ENCODE measurements at places on chromosomes 11 and 22. TPM values are rescaled to one million over a fixed set of nuclear protein-coding genes. Genes with fewer than 3 reads are reported as not detected.
A peak's percentile ranks its signal among the peaks of the same experiment; 100 is the strongest.

GRCh38 chr11:75850787-75851186 is 35.8 kb downstream of the UVRAG start:
- no peaks in the 10 kb centered on the region for H3K36me3 ChIP-seq
- H3K4me1 ChIP-seq: no peaks in the 10 kb centered on the region
- no peak for DNase-seq
- no peaks in the 10 kb centered on the region for H3K27me3 ChIP-seq
- H3K27ac ChIP-seq: no peak overlapping the region

DNA sequence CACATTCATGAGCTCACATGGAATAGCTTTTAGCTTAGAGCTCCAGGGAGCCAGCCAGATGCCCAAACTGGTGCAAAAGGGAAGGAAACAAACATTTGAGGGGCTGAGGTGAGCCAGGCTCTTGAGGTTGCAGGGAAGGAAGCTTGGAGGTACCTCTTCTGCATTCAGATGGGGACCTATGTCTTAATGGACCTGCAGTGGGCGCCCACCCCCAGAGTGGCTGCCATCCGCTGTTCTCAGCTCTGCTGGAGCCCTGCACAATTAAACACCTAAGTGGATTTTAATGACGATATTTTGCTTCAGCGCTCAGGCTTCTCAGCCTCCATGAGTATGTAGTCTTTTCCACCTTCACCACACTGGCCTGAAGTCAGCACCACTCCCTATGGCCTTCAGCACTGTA is 100.8 kb downstream of the LDLRAD3 start:
- DNase-seq: no peak
- H3K27me3 ChIP-seq: peaks cover 2% of the 10 kb centered on the region
- peaks cover 23% of the 10 kb centered on the region for H3K4me1 ChIP-seq
- peak overlapping the region; percentile 10 for H3K27ac ChIP-seq
- H3K4me3 ChIP-seq: no peak overlapping the region

- peak; percentile 11 for DNase-seq
- H3K36me3 ChIP-seq: no peaks in the 10 kb centered on the region
- no peaks in the 10 kb centered on the region for H3K4me1 ChIP-seq
- H3K4me3 ChIP-seq: no peak overlapping the region
Measured at GRCh38 chr11:48880021-48880441, 103.7 kb downstream of the TRIM51G start.

DNA sequence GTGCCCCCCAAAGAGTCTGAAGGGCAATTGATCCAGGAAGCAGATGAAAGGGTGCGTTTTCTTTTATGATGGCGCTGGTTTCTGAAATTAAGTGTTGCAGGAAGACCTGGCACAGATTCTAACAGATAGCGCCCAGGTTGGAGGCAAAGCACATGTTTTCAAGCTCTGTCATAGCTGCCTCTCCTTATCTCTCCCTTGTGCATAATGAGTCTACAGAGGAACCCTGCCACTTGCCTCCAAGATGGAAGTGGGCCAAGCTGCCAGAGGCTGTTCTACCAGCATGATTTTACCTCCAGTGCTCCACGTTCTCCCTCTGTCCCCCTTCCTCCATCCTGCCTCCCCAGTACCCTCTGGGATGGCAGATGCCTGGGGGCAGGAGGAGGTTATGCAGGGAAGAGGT is 30.0 kb upstream of the TLCD5 start:
- H3K4me1 ChIP-seq: no peaks in the 10 kb centered on the region

DNA sequence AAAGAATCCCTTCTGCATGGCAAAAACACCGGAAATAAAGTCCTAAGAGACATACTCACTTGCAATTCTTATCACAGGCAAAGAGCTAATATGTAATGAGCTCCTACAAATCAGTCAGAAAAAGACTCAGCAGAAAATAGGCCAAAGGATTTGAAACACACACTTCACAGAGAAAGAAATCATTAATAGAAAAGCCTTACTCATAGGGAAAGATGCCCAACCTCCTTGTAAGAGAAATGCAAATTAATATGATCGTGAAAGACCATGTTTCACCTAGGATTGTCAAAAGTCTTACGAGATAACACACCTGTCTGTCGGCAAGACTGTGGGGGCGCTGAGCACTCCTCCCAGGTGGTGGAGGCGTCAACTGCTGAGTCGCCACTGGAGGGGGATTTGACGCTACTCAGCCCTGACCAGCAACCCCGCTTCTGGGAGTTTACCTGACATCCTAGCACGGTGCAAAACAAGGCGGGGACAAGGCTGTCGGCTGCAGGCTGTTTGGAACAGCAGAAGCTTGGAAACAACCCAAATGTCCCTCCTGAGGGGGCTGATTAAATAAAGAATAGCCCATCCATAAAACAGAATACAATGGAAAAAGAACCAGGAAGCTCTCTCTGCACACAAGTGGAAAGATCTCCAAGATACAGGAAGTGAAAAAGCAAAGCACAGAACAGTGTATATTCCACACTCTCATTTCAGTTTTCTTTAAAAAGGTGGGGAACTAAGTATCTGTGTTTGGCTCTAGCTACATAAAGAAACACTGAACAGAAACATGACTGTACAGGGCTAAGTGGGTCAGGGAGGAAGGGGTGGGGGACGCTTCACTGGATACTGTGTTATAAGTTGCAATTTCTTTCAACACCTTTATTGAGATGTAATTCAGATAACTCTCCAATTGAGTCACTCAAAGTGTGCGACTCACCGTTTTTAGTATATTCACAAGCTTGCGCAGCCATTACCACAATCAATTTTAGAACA is 11.5 kb downstream of the CSNK1E start:
- peaks cover 32% of the 10 kb centered on the region for H3K4me1 ChIP-seq
- DNase-seq: no peak
- peak overlapping the region; percentile 44 for H3K4me3 ChIP-seq
- peaks cover 3% of the 10 kb centered on the region for H3K27me3 ChIP-seq

DNA sequence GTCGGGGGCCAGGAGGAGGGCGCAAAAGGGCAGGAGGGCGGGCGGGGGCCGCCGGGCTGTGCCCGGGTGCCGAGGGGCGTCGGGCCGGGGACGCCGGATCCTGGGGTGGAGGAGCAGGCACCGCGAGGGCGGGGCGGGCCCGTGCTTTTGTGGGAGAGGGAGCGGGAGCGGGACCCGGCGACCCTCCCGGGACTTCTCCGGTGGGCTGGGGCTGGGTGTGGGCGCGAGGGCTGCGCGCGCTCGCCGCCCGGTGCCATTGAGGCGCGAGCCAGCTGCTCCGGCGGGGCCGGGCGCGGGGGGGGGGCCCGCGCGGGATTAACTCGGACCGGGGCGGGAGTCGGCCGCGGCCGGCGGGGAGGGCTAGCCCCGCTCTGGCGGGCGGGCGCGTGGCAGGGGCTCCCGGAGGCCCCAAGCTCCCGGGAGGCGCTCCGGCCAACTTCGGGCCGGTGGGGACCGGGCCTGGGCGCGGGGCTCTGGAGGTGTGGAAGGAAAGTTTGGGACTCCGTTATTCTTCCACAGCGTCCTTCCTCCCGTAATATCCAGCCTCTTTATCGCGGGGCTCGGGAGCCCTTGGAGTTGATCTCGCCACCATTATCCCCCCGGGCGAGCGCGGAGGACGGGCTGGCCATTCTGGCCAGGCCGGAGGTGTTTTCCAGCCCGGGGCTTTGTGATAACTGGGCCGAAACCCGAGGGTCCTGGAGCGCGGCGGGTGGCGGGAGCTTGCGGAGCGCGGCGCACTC is 936 bp downstream of the CECR2 start:
- DNase-seq: peak; percentile 67
- peaks cover 28% of the 10 kb centered on the region for H3K27me3 ChIP-seq
- H3K4me3 ChIP-seq: peak overlapping the region; percentile 95
- no peaks in the 10 kb centered on the region for H3K36me3 ChIP-seq

DNA sequence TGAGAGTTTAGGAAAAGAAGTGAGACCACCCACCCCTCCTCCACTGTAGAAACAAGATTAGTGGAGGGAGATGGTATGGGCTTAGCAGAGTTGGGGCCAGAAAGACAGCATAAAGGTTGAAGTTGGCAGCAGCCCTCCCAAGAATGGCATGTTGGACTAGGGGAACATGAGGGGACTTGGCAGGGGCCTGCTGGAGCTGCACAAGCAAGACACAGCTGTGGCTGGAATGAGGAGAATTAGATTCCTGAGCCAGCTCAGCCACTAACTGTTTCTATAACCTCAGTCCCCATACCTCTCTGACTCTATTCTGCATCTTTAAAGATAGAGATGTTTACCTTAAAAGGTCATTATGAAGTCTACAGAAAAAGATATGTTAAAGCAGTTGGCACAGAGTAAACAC is 13.2 kb downstream of the MAP6 start:
- H3K36me3 ChIP-seq: peaks cover 10% of the 10 kb centered on the region
- no peaks in the 10 kb centered on the region for H3K27me3 ChIP-seq
- H3K4me1 ChIP-seq: peaks cover 41% of the 10 kb centered on the region
- H3K4me3 ChIP-seq: no peak overlapping the region
- H3K27ac ChIP-seq: peak overlapping the region; percentile 80

Gene OR5A2
- not detected for total RNA-seq

- H3K4me1 ChIP-seq: peaks cover 12% of the 10 kb centered on the region
- no peak for DNase-seq
- no peaks in the 10 kb centered on the region for H3K36me3 ChIP-seq
- no peak overlapping the region for H3K27ac ChIP-seq
- H3K4me3 ChIP-seq: no peak overlapping the region
Measured at GRCh38 chr11:60777572-60777971, 7.6 kb upstream of the MS4A10 start.

DNA sequence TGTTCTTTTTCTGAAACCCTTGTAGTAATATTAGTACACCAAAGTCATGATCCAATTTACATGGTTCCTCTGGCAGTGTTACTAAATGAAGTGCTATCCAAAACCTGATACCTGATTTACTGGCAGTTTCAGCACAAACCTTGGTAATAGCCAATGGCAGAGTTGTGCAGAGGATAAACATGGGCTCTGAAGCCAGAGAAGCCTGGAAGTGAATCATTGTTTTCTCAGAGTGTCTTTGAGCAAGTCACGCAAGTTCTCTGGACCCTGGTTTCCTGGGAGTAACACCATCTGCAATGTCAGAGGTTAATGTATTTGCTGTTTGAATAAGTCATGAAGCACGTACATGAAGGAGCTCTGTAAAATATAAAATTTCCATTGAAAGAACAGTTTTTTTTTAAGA is 222.3 kb upstream of the NARS2 start:
- H3K4me1 ChIP-seq: peaks cover 37% of the 10 kb centered on the region
- H3K27ac ChIP-seq: peak overlapping the region; percentile 1
- peaks cover 2% of the 10 kb centered on the region for H3K27me3 ChIP-seq
- peaks cover 16% of the 10 kb centered on the region for H3K36me3 ChIP-seq
- no peak for DNase-seq

Gene PGR
- total RNA-seq: 0.27 TPM

Gene MMP8
- total RNA-seq: not detected

Gene ETS1
- total RNA-seq: 1.0 TPM

Gene VSTM5
- total RNA-seq: 2.0 TPM

DNA sequence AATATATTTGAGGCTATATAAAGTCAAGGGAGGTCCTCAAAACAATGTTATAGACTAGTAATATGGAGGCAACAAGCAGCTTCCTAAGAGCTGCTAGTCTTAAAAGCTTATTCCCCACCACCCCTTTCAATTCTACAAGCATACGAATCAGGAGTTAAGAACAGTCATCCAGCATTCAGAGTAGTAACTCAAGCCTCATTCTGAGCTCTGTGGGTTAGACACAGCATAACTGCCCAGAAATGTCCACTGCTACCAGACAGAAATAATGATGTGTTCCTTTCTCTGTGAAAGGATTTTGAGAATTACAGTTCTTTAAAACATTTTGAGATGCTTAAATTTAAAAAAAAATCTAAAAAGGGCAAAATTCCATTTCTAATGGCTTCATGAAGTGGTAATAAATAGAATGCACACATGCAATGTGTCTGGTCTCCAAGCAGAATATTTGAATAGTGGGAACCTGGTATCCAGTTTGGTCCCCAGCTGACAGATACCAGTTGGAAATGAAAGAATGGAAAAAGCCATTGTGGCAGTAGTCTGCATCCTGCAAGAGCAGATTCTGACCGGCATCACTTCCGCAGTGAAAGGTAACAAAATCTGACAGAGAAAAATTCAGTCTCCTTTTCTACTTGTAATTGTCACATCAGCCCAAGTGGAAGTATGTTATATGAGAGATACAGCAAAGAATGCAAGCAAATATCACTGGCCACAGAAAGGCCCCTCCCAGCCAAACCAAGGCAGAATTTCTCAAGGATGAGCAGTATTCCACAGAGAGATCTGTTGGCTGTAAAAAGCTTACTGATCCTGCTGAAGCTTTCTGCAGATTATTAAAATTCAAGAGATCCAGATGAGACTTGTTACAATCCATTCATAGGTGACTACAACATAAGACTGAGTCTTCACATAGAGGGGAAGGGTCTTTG is 310.8 kb upstream of the PITPNB start:
- no peaks in the 10 kb centered on the region for H3K27me3 ChIP-seq
- peaks cover 27% of the 10 kb centered on the region for H3K4me1 ChIP-seq
- H3K27ac ChIP-seq: peak overlapping the region; percentile 53

Gene CCDC89
- total RNA-seq: not detected

- no peak overlapping the region for H3K27ac ChIP-seq
- H3K4me3 ChIP-seq: no peak overlapping the region
- peaks cover 4% of the 10 kb centered on the region for H3K27me3 ChIP-seq
- H3K36me3 ChIP-seq: no peaks in the 10 kb centered on the region
- no peak for DNase-seq
Measured at GRCh38 chr11:94924171-94924572, 49.2 kb downstream of the CWC15 start.

DNA sequence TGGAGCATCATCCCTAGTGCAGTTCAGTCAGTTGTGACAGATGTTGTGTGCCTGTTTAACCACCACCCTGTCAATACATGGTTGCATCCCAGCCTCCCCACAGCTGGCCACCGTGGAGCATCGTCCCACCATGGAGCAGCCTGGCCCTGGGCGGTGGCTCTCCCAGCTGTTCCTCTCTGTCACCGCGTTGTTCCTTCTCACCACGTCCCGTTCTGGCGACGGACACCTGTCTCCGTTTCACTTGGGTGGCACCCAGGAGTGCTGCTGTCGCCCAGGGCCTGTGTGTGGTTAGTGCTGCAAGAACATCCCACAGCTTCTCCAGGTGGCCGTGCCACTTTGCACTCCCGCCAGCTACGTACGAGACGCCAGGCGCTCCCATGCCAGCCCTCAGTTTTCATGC is 26.5 kb downstream of the MUC6 start:
- DNase-seq: no peak
- peak overlapping the region; percentile 38 for H3K27ac ChIP-seq
- peaks cover 22% of the 10 kb centered on the region for H3K27me3 ChIP-seq
- H3K4me1 ChIP-seq: peaks cover 29% of the 10 kb centered on the region

DNA sequence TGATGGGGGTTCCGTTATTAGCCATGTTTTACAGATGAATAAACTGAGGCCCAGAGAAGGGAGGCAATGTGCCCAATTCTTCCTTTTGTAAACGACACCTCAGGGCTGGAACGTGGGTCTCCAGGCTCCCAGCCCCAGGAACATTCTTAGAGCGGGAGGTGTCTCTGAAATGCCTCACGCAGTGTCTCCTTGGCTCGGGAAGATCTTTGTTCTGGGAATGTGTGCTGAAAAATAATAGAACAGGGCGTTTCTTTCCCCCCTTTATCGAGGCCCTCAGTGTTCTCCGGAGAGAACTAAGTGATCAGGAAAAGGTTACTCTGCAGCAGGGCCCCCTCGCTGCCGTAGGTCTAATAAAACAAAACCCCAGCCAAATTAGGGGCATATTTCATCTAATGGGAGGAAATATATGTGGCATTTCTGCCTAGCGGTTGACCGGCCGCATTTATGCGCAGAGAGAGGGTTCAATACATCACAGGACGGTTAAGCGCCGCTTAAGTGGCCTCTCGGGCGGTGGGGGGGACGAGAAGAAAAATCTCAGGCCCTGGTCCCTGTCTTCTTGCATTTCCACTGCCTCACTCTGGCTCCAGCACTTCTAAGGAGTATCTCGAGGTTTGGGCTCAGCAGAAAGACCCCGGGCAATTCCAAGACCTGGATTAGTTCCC is 564.3 kb downstream of the MN1 start:
- peaks cover 13% of the 10 kb centered on the region for H3K4me1 ChIP-seq
- no peak overlapping the region for H3K4me3 ChIP-seq
- H3K27me3 ChIP-seq: peaks cover 4% of the 10 kb centered on the region
- H3K27ac ChIP-seq: no peak overlapping the region
- no peak for DNase-seq

Gene INPPL1
- total RNA-seq: 62.8 TPM

All from glutamatergic neuron (in vitro differentiated cells).